Activated CD8-positive, alpha-beta T cell treated with anti-CD3 and anti-CD28 coated beads, Interleukin-2, amount 10 ng/mL, durations not matched to agents 7 days and 5 days (primary cell): ENCODE measurements at places on chromosomes 13 and 19. TPM values are rescaled to one million over a fixed set of nuclear protein-coding genes. Genes with fewer than 3 reads are reported as not detected.

DNA sequence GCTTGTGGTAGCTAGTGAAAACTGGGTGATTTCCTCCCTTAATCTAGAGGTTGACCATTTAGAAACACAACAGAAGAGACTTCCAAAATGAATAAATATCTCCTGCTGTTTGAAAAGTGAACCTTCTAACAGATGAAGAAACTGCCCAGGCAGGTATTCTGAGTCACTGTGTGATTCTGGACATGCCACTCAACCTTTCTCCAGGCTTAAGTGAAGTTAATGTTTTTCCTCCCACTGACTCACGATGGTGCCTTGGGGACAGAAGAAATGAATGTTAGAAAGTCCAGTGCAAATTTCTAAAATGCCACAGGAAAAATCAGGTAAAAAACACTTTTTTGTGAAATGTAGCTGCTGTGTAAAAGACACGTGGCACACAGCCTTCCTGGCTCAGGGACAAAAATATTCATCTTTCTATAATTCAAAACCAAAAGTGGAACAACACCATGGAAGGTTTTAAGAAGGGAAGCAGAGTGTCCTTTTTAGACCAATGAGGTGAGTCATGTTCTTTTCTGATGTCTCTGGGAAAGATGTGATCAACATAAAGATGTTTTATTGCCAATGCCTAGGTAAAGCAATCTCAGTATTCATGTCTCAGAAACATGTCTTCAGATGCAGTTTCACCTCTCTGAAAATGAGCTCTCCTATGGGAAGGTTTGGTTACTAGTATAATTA, 9.1 kb downstream of the UBE2L5 start:
- DNase-seq, result no peak

DNA sequence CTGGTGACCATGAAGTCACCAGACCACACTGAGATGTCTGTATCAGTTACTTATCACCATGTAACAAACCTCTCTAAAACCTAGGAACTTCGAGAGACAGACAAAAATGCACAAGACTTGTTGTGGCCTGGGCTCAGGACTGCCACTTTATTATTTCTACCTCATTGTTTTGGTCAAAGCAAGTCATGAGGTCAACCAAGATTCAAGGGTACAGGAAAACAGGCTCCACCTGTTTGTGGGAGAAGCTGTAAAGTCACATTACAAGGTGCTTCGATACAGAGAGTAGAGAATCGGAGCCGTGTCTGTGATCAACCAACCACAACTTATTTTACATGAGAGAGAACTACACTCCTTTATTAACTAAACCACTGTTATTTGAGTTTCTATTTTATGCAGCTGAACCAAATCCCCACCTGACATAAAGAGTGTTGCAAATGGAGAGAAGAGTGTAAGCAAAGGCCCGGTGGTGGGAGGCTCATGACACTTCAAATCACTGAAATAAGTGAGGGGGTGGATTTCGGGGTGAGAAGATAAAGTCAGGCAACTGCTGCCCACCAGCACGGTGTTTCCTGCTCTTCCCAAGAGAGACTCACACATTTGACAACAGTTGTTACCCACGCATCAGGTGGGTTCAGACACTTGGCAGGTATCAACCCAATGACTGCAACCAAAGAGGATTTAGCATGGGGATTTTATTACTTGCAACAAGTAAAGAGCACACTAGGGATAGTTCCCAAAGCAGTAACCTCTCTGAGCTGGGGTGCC, 39.0 kb upstream of the IGSF23 start:
- DNase-seq, result no peak

DKKL1 gene
- not detected for total RNA-seq

DNA sequence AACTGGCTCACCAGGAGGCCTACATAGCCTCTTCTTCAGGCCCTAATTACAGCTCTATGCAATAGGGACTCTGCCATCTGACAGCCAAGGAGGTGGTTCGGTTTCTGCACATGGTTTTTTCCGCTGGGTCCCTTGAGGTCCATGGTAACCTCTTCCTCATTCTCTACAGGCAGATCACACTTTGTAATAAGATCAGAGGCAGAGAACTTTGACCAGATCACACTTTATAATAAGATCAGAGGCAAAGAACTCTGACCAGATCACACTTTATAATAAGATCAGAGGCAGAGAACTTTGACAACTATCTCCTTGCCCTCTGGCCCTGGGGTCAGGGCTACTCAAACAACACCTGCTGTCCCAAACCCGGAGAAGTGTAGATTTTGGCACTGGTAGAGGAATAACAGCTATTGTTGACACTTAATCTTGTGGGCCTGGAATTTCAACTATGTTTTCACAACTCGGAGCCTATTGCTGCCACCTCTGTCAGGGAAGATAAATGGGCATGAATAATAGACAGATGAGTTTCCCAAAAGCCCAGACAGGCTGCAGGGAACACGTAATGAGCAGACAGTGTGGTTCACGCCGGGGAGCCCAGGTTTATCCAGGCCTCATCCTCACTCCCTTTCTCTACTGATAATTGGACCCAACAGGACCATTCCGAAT, 246.1 kb downstream of the UQCRFS1 start:
- no peak for DNase-seq

HPN gene
- not detected for total RNA-seq

GRCh38 chr13:47955836-47956235, 45.2 kb downstream of the SUCLA2 start:
- DNase-seq, result no peak

DNA sequence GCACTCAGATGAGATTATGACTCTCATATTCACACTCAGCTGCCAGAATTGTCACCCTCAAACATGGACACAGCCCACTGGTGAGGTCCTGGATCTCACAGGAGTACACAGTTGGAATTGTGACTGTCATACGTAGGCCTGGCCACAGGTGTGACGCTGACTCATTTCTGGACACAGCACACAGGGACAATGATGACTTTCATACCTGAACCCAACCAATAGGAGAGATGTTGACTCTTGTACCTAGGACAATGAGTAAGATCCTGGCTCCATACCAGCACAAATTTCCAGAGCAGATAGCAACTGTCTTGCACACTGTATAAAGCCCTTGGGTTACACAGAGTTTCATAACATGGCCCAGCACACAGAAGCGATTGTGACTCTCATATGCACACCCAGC, 46.4 kb downstream of the ZNF85 start:
- DNase-seq, result no peak

CEACAM8 gene
- total RNA-seq, result not detected

GRCh38 chr19:29622166-29623070, 16.3 kb downstream of the POP4 start:
- DNase-seq, result peak; percentile 60

- peak; percentile 54 for DNase-seq
Observed at GRCh38 chr19:31356587-31357314, 7.5 kb upstream of the TSHZ3 start.

DNA sequence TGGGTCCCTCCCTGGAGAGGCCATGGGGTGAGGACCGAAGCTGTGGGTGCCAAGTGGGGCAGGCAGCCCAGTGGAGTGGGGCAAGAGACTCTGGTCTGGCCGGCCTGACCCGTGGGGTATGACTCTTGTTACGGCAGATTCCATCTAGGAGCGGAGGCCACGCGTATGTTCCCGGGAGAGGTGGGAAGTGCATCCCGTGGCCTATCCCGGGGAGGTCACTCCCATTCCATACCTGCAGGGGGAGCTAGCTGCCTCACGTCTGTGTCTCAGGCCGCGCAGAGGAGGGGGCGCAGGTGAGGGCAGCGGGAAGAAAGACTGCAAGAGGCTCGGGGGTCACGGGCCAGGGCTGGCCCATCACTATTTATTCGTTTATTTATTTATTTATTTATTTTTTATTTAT, 4.9 kb downstream of the CSNK1G2 start:
- peak; percentile 40 for DNase-seq

GRCh38 chr13:98089246-98089645, 53.6 kb upstream of the FARP1 start:
- DNase-seq, result no peak

DNA sequence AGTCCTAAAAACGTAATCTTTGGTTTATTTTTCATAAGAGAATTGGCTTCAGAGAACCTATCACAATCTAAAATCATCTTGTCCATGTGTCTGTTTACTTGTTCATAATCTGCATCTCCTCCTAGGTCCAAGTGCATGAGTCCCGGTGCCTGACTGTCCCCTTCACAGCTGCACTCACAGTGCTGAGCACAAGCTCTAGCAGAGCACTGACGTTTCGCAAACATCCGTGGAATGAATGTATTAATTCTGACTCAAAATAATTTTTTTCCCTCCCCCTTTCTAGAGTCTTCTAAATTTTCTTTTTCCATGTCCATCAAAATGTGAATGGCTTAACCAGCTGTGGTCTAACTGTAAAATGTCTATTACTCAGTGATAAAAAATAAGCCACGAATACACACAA, 245.5 kb upstream of the TSHZ3 start:
- DNase-seq, result no peak

DNA sequence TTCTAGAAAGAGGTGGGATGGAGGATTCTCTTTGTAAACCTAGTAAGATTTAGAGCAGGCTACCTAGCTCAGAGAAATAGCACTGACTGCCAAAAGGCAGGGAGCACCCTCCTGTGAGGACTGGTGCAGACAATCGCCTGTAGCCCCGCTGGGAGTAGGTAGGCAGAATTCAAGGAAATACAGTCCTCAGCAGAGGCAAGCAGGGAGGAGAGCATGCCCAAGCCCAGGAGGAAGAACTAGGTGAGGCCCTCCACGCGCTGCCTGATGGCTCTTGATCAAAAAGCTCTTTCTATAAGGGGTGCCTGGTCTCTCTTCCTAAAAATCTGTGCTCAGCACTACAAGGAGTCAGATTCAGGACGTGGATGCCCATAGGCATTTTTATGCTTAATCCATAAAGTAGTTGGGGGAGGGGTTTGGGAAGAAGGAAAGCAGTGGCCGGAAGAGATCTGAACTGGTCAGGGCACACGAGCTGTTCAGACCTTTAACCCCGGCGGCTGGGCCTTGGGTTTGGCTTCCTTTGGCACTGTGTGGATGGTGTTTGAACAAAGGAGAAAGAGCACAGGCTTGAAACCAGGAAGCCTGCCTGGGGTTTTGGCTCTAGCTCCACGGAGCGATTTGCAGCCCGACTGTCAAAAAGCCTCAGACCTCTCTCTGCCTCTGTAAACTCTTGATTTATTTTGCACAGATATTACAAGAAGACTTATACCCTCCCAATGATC, 320.6 kb downstream of the FOXO1 start:
- DNase-seq, result no peak

GRCh38 chr13:32585550-32586079, 637 bp upstream of the PDS5B start:
- DNase-seq, result peak; percentile 25

RGL3 gene
- total RNA-seq, result not detected

- no peak for DNase-seq
Observed at GRCh38 chr13:65034266-65034665, 2195.9 kb downstream of the PCDH9 start.

- DNase-seq, result no peak
Observed at GRCh38 chr13:110589793-110590390, 25.5 kb upstream of the NAXD start.

TSKS gene
- total RNA-seq, result 1.1 TPM
